Activated T-helper 1 cell treated with anti-CD3 and anti-CD28 coated beads, Interleukin-12 subunit alpha, Interleukin-12 subunit beta, Interleukin-2, Interleukin-4 antibody, amounts not matched to agents 30 ng/mL and 10 ng/mL and 1 ng/mL, durations not matched to agents 14 hours and 24 hours and 36 hours (primary cell): ENCODE measurements at places on chromosomes 11 and 22.

DNA sequence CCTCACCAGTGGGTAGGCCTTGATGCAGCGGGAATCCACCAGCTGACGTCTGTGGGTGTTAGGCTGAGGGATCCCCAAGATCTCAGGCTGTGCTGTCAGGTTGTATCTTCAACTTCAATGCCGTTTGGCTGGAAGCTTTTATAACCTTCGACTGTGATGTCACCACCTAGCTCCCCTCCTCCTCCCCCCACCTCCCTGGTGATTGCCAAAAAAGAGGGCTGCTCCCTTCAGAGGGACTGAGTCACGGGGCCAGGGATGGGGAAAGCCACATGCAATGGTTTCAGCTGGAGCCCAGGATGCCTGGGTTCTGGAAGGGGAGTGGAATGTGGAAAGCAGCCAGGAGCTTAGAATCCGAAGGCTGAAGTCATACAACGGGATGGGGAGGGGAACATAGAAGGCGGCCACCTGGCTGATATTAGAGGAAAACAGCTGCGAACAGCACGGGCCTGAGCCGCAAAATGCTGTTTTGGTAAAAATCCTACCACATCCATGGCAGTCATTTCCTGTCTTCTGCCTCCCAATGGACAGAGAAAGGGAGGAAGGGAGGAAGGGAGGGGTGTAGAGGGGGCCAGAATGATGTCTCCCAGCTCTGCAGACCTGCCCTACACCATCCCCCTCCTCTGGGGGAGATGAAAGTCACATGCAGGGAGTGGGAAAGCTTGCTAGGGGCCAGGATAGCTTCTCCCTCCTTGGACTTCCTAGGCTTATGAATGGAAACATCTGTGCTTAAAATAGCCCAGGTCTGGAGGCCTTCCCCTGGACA is at the start of gene LRRN4CL:
LRRN4CL (minus strand) TSS at position 110 of the 763 bp plus-strand sequence. CDS start 1,022 bp downstream, outside the sequence.
- H3K4me3 ChIP-seq: no peak within 1 kb of the TSS
- H3K27ac ChIP-seq: no peak within 1 kb of the TSS
- peaks cover 17% of the 10 kb centered on the region for H3K36me3 ChIP-seq
- no peak for DNase-seq

DNA sequence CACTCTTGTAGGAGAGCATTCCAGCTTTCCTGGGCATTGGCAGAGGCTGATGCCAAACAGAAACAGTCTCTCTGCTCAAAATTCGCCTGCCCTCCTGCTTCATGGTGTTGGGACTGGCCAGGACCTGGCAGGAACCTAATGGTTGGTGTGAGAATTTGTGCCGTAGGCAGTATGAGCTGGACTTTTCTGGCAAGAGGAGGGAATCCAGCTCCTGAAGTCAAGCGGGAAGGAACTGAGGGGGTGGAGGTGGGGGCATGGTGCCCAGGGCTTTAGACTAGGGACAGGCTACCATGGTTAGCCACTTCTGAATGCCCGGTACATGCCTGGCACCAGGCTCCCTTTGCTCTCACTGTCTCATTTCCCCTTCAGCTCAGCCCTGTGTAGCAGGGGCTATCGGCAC is 6.9 kb upstream of the TOMM22 start:
- peaks cover 8% of the 10 kb centered on the region for H3K36me3 ChIP-seq
- H3K27ac ChIP-seq: no peak overlapping the region
- H3K4me3 ChIP-seq: no peak overlapping the region
- no peaks in the 10 kb centered on the region for H3K4me1 ChIP-seq
- DNase-seq: no peak

DNA sequence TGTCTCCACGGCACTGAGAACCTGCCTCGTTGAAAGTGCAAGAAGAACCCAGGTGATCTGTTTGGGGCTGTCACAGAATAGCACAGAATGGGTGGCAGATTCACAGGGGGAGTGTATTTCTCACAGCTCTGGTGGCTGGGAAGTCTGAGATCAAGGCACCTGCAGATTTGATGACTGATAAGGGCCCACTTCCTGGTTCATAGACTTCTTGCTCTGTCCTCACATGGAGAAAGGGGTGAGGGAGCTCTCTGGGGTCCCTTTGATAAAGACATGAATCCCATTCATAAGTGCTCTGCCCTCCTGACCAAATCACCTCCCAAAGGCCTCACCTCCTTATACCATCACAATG is 198.5 kb upstream of the SORL1-AS1 start:
- no peaks in the 10 kb centered on the region for H3K36me3 ChIP-seq
- no peak overlapping the region for H3K27ac ChIP-seq
- DNase-seq: no peak
- H3K4me1 ChIP-seq: peaks cover 30% of the 10 kb centered on the region
- H3K27me3 ChIP-seq: peaks cover 23% of the 10 kb centered on the region

GRCh38 chr11:85784480-85785265 is 26.3 kb downstream of the SYTL2 start:
- H3K27ac ChIP-seq: no peak overlapping the region
- peaks cover 83% of the 10 kb centered on the region for H3K4me1 ChIP-seq
- DNase-seq: no peak
- peaks cover 52% of the 10 kb centered on the region for H3K36me3 ChIP-seq
- no peaks in the 10 kb centered on the region for H3K27me3 ChIP-seq

- no peaks in the 10 kb centered on the region for H3K36me3 ChIP-seq
- no peak overlapping the region for H3K4me3 ChIP-seq
- DNase-seq: no peak
- H3K27me3 ChIP-seq: peaks cover 3% of the 10 kb centered on the region
- H3K4me1 ChIP-seq: no peaks in the 10 kb centered on the region
Observed at GRCh38 chr11:121141066-121141465, 40.0 kb downstream of the TECTA start.

DNA sequence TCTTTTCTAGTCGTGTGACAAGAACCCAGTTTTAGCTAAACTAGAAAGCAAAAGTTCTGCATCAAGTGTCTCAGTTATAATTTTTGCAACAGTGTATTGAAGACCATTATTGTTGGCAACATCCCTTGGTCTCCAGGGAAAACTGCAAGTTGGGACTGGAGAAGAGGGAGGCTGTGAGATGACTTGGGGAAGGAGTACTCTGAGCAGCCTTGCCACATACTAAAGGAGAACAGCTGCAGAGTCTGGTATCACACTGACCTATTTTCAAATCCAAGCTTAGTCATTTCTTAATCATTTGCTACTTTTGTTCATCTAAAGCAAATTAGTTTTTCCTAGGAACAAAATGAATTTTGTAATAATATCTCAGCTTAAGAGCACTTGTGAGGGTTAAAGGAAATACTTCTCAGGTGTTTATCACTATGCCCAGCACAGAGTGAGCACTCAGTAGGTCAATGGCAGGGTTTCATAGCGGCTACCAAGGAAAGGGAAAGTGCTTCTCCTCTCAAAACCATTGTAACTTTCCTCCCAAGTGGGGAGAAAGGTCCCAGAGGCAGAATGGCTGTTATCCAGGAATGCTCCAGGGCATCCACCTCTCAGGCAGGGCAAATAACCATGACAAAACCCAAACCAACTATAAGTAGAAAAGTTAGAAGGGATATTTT is 247.1 kb downstream of the C11orf87 start:
- no peak for DNase-seq
- H3K4me3 ChIP-seq: no peak overlapping the region
- no peaks in the 10 kb centered on the region for H3K27me3 ChIP-seq
- no peak overlapping the region for H3K27ac ChIP-seq
- H3K36me3 ChIP-seq: no peaks in the 10 kb centered on the region
